ENCODE measurements at places on chromosomes 4 and X.

DNA sequence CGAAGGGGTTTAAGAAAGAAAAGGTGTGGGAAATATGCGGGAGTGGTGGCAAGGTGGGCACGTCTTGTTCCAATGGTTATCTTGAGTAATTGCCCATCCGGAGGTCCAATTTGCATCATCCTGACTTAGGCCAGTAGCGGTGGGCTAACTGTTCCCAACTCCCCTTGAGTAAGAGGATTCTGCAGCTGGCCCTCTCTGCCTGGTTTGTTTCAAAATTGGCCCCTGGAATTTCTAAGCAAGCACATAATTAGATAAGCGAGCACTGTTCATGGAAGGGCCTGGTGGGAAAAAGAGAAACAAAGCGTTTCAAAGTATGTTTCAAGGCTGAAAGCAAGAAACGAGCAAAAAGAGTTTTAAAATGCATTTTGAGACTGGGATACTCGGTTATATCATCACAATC, 198.2 kb downstream of the CEP135 start:
- DNase-seq, result no peak

- no peak for DNase-seq
These were observed 115.1 kb downstream of the PPP3CA start for GRCh38 chr4:101232074-101232776.

GRCh38 chrX:20531667-20532066, 265.0 kb upstream of the RPS6KA3 start:
- DNase-seq, result no peak

- DNase-seq, result no peak
These were observed 53.7 kb downstream of the TRIM2 start for GRCh38 chr4:153257991-153258390.

GRCh38 chrX:24343719-24344118, 16.7 kb upstream of the SUPT20HL1 start:
- no peak for DNase-seq

DNA sequence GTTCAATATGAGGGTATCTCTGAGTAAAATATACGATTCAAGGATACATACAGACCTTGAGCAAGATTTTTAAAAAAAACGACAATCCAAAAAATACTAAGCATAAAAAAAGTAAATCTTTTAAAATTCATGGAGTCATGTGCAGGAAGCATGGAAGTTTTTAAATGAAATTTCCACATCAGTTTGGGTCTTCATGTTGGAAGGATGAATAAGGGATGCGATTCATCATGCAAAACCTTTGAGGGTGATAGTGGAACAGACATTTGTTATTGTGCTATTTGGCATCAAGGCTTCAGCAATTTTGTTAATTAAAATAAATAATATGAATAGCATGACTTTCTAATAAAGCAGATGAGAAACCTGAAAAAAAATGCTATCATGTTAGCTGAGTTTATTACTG, 815.0 kb upstream of the PCDH10 start:
- no peak for DNase-seq

DNA sequence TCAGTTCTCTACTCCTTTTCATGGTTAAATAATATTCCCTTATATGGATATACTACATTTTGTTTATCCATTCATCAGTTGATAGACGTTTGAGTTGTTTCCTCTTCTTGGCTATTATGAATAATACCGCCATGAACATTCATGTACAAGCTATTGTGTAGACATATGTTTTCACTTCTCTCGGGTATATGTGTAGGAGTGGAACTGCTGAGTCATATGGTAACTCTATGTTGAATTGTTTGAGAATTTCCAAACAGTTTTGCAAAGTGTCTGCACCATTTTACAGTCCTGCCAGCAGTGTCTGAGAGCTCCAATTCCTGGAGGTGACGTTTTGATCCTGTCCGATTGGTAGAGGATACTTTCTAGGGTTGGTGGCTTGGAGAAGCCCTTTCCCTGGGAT, 23.6 kb downstream of the PLAC1 start:
- DNase-seq, result no peak

- DNase-seq, result no peak
These were observed 5.5 kb upstream of the HGFAC start for GRCh38 chr4:3436048-3436797.

- no peak for DNase-seq
These were observed 17.1 kb upstream of the RAI2 start for GRCh38 chrX:17878028-17878670.

- DNase-seq, result peak; percentile 26
These were observed 21.8 kb downstream of the HAUS3 start for GRCh38 chr4:2220016-2220630.

GRCh38 chrX:19040373-19040772, 56.5 kb upstream of the PHKA2 start:
- no peak for DNase-seq

- DNase-seq, result no peak
These were observed 46.5 kb downstream of the EGF start for GRCh38 chr4:109959195-109959594.

GRCh38 chr4:73053076-73053475, 16.4 kb downstream of the COX18 start:
- DNase-seq, result no peak

DNA sequence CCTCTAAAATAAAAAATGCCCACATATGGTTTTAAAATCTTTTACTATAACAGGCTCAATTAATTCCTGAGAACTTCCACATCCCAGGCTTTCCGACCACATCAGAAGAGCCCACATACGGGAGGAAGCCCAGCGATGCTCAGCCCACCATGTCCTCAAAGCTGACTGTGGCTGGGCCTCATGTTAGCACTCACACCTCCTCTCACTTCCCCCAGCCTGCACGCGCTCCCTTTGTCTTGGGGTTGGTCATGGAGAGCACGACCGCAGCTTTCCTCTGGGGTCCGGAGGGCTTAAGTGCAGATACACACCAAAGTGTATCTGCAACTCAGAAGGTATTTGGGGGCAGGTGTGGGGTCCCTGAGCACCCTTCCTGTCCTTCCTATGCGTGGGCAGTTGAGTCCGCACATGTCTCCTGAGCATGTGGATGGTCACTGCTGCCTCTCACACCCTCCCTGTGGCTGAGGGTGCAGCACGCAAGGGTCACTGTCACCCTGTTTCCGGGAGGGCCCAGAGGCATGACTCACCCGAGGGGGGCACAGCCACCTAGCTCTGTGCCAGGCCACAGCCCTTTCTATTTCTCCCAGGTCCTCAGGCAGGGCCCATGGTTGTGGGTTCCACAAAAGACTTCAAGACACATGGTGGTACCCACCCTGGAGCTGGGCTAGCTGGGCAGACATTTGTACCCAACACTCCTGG, 21.2 kb downstream of the WDR1 start:
- DNase-seq, result no peak

GRCh38 chrX:130575831-130576389, 174.1 kb downstream of the RBMX2 start:
- DNase-seq, result no peak

DNA sequence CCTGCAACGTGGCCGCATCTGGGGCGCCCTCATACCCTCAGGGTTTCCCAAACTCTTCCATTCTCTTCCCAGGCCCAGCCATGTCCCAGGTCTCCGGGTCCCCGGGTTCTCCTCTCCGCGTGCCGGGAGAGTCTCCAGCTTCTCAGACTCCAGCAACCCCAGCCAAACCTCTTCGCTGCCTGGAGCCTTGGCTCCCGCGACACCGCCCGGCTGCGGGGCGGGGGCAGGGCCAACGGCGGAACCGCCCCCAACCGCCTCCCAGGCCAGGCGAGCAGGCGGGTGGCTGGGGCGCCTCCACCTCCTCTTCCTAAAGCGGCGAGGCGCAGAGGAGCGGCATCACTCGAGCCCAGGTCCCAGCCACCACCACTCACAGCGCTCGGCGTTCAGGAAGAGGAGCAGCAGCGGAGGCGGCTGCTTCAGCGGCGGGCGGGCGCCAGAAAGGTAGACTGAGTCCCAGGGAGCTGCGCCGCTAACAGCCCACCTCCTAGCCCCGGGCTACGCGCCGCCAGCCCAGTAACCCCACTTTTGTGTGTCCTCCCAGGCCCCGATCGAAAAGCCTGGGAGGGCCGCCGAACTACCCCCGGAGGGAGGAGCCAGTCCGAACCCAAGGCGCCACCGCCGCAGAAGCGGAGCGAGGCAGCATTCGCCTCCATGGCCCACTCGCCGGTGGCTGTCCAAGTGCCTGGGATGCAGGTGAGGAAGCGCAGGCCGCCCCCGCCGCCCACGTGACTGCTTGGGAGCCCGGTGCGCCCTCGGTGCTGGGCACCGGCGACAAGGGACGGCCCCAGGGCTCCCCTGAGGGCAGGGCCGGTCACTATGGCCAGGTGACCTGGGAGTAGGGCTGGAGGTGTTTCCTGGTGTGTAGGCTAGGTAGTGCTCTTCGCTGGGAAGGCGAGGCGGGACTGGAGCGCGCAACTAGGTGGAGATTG, at the start of gene STK26:
TSS of gene STK26 (plus strand) at position 336 of the 929 bp plus-strand sequence. CDS start at position 652, 316 bp downstream.
- DNase-seq, result peak; percentile 65

DNA sequence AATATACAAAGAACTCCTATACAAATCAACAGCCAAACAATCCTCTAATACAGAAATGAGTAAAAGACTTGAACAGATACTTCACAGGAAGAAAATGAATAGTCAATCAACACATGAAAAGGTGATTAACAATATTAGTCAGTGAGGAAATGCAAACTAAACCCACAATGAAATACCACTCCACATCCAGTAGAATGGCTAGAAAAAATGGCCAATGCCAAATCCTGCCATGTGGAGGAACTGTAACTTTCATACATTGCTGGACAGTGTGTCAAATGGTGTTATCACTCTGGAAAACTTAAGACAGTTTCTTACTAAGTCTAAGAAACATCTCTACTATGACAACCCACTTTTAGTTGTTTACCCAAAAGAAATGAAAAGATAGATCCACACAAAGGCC, 59.5 kb downstream of the NSG1 start:
- DNase-seq, result no peak

- no peak for DNase-seq
These were observed 70.8 kb downstream of the RWDD4 start for GRCh38 chr4:183588169-183588675.

- DNase-seq, result no peak
These were observed 586 bp downstream of the BCAP31 start for GRCh38 chrX:153723351-153724251.

GRCh38 chr4:10758906-10759305, 74.3 kb upstream of the CLNK start:
- no peak for DNase-seq

DNA sequence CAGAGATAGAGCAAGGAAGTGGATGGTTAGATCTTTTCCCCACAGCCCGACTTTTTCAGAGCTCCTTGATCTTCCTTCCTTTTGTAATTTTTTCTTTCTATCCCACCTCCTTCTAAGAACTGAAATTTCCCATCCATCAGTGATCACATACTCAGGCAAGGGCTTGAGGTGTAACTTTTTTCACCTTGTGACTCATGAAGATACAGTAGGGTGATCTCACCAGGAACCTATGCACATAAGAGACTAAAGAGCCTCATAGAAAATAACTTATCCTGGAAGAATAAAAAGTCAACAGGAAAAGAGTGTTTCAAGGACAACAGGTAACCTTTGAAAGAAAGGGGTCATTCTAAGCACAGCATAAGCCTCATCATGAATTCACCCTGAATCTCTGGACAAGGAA, 131.2 kb upstream of the HCCS start:
- DNase-seq, result no peak

- DNase-seq, result no peak
These were observed 691 bp upstream of the USP46 start for GRCh38 chr4:52659722-52660261.

GRCh38 chr4:178102139-178102538, 659.9 kb upstream of the AGA start:
- DNase-seq, result no peak

DNA sequence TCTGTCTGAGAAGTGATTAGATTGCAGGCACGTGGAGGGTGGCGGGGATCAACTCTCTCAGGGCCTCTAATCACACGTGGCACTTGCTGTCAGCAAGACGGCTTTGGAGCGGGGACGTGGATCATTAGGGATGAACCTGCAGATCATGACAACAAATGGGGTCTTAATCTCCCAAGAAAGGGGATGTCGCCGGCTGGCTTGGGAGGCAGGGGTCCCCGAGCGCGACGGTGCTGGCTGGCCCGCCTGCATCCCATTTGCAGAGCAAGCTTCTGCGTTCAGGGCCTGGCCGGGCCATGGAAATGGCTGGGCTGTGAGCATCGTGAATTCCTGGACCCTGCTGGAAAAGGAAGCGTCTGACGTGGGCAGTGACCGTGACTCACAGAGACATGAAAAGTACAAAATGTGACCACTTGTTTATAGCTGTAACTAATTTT, 85.1 kb upstream of the SHOX start:
- no peak for DNase-seq

- no peak for DNase-seq
These were observed 977.1 kb upstream of the PRKX start for GRCh38 chrX:4690521-4690920.

DNA sequence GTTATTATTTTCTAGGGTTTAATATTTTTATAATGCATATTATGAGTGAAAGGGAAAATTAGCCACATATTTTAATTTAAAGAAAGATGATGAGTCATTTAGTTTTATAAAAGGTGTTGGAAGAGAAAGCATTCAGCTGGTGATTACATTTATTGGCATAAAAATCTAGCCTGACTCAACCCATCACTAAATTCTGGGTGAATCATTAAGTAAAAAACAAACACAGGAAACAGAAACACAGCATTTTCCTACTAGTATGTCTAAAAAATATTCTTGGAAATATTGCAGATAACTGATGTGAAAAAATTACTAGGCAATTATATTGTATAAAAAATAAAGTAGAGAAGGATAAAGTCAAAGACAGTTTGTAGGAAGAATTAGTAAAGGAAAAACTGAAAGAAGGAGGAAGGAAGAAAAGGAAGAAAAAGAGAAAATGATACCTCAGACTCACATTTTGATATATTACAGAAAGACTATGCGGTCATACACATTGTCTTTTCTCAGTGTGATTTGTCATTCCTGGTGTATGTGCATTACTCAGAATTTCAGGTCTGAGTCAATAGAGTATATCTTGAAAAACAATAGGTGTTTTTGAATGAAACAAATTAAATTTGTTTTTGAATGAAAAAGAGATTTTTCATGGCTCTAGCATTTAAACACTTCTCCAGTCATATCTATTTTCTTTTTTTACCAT, 48.0 kb upstream of the SPOCK3 start:
- DNase-seq, result no peak

GRCh38 chr4:163804001-163804400, 309.5 kb downstream of the TMA16 start:
- no peak for DNase-seq

- no peak for DNase-seq
These were observed 161.1 kb downstream of the FRAS1 start for GRCh38 chr4:78218260-78218659.

- DNase-seq, result no peak
These were observed 37.8 kb upstream of the CDS1 start for GRCh38 chr4:84545093-84545492.

- no peak for DNase-seq
These were observed 15.9 kb downstream of the SEPTIN6 start for GRCh38 chrX:119676949-119677653.
